ENCODE measurements at places on chromosomes 2 and 18.

- no peak for DNase-seq
Measured at GRCh38 chr18:21634588-21635199, 22.6 kb downstream of the SNRPD1 start.

GRCh38 chr2:692767-693166 lies 15.6 kb upstream of the TMEM18 start:
- DNase-seq, result no peak

- DNase-seq, result no peak
Measured at GRCh38 chr2:40271094-40271493, 180.8 kb downstream of the SLC8A1 start.

GRCh38 chr2:158319269-158319668 lies 137.3 kb downstream of the CCDC148 start:
- DNase-seq, result no peak

DNA sequence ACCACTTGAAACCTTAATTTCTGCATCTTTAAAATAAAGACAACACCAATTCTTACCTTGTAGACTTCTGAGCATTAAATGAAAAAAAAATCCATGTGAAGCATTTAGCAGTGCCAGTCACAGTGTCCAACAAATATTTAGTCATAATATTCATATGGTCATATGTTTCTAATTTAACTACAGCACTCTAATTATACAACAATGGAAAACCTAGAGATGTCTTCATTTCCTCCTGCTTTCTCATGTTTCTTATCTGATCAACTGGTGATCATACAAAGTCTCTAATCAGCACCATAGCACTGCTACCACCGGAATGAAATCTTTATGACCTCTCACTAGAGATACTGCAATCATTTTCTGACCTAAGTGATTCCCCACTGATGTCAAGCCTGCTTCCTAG lies 10.2 kb upstream of the SCN3A start:
- no peak for DNase-seq

- DNase-seq, result no peak
Measured at GRCh38 chr18:80253871-80254492, 6.7 kb upstream of the PARD6G start.

GRCh38 chr18:21741562-21742314 lies 1.1 kb downstream of the MIB1 start:
- no peak for DNase-seq

- no peak for DNase-seq
Measured at GRCh38 chr2:227160164-227160563, 3.8 kb downstream of the COL4A4 start.

GRCh38 chr2:15643791-15644585 lies 52.3 kb downstream of the DDX1 start:
- DNase-seq, result no peak

DNA sequence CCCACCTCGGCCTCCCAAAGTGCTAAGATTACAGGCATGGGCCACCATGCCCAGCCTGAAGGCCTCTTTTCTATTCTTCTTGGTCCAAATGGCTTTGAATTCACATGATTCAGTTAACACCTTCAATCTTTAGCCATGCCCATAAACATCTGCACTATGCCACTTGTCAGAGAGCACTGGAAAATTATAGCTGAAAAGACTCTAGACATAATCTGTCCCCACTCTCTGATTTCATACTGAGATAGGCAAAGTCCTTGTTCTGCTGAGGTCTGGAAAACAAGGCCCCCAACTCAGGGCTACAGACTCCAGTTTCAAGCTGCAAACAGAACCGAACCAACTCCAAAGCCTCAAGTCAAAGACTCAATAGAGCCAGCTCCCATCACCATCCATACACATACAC lies 170.7 kb downstream of the ANTXR1 start:
- no peak for DNase-seq

GRCh38 chr2:21288739-21289520 lies 165.2 kb downstream of the TDRD15 start:
- no peak for DNase-seq

DNA sequence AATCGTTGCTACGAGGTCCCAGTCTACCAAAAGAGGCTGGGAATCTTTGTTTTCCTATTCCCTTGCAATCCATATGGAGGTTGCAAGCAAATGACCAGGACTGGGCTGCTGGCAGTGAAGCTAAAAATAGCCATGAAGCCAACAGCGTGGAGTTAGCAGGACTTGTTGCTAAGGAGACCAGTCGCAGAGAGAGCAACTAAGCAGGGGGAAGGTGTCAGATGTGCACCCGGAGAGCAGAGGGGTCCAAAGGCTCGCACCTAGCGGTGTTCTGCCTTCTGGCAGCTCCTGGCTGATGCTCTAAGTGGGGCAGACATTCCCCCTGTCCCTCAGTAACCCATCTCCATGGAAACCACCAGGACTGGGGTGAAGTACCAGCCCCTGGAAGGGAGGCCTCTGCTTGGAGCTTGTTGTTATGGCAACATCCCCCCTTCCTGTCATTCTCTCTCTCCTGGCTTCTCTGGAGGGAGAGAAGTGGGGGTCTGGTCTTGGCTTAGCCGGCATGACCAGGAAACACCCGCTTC lies 84.6 kb downstream of the DNMT3A start:
- no peak for DNase-seq

- no peak for DNase-seq
Measured at GRCh38 chr2:8107621-8108378, 574.1 kb upstream of the ID2 start.

DNA sequence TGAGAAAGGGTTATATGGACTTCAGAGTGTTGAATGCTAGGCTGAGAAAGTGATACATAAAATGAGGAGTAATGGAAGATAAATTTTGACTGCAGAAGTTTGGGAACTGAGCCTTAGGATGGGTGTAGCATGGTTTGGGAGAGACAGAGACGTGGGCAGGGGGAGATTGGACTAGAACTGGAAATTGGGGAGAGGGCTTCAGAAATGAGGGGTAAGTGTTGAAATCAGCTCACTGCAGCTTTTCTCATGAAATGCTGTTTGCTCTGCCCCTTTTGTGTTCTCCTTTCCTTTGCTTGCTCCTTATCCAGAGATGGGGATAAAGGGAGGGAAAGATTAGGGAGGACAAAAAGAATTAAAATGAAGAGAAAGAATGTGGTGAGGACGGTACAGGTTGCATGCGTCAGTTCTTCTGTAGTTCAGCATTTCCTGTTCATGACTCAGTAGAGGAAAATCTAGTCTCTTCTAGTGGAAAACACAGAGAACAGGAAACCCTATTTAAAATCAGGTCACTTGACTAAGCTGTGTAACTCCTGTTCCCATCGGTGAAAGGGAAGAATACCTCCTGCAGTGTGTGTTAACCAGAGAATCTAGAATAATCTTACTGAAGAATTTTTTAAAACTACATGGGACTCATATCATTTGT lies 105.6 kb downstream of the CRIM1 start:
- DNase-seq, result no peak

DNA sequence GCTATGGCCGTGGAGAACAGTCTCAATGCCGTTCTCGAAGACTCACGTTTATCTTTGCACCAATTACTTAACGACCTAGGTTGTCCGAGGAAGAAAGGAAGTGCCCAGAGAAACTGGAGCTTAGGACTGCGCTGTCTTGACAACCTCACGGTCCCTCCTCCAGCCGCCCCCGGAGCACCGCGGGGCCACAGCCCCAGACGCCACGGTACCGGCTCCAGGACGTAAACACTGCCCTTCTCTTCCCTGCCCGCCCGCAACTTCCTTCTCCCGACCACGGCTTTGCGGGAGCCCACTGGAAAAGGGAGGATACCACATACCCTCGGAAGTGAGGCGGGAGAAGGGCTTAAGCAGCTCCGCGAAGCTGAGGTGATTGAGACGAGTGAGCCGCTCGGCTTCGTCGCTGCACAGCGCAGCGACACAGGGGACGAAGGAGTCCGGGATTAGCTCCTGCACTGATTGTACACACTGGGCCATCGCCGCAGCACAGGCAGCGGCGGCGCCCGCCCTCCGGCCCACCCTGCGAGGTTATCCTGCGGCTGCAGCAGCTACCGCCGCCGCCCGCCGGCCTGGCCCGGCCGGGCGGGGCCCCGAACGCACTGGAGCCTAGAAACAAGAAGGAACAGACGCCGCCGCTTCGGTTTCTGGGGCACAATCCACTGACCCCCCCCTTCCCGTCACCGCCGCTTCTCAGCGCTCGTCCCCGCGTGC lies 483 bp downstream of the TRAPPC8 start:
- no peak for DNase-seq

DNA sequence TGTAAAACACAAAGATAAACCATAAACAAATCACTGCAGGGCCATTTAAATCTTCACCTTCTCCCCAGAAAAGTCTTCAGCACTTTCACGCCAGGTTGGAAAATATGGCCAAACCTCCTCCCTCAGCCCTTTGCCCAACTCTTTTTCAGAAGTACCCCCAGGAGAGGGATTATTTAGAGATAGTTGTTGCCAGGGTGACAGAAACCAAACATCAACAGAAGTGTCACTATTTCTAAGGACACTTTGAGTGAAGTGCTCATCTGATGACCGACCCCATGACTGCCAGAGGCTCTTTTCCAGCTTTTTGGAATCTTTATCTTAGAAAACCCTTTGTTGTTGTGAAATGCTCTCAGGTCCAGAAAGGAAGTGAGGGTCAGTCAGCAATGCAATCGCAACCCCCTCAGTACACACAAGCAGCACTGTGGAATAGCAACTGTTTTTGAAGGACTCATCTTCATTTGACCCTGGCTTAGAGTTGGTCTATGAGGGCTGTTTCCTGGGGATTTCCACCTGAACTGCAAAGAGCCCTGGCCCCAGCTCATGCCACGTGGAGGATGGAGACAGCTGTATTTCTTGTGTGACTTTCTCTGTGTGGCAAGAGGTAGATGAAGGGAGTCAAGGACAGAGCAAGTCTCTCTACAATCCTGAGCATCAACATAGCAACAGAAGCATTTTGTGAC lies 114.0 kb upstream of the STON1 start:
- DNase-seq, result no peak

DNA sequence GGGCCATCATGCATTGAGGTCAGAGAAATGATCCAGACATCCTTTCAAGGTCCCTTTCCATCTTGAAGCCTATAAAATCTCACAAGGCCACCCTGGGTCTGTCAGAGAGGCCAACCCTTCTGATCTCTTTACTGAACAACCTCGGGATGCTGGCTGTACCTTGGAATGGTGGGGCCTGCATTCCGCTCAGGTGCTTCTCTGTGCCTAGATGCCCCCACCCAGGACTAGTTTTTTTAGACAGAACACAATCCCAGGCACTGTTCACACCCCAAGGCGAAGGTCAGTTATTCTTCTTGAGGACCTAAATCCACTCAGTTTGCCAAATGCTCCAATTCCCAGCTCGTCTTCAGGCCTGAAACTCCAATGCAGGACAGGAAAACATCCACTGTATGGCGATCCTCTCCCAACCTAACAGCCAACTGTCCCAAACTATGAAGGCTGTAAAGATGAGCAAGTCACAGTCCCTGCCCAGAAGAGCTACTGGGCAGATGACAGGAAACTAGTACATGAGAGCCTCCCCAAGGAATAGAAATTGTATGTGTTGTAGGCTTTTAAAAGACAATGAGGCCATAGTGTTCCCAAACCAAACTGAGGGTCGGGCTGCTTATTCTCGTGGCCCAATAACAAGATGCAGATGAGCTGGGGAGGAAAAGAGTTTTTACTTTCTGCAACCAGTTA lies 154.4 kb upstream of the ACAA2 start:
- no peak for DNase-seq

DNA sequence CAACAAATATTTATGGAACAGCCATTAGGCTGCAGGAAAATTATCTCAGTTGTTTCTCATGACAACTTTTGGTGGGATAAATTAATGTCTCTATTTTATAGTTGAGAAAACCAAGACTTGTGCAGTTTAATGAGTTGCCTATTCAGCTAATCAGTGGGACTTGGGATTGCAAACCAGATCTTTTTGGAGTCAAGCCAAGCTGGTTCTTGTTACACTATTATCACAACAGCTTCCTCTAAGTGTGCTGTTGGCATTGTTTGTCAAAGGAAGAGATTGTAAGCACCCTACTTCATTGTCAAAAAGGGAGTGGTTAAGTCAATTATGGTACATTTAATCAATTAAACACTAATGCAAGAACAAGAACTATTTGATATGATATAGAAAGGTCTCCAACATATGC lies 119.2 kb downstream of the PAX3 start:
- DNase-seq, result no peak

DNA sequence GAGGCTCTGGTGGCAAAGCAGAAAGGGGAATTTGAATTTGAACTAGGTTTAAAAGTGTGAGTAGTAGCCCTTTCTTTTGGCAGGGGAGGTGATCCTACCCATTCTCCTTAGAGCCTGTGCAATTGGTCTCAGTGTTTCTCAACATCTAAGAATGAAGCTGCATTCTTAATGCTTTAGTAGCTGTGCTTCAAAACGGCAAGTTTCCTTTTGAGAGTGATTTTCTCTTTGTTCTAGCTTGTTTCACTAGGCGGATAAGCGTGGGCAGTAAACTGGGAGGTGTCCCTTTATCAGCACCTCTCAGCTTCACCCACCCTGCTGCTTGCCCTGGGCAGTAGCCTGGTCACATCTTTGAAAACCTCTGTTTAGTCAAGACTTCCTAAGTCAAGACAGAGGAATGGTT lies 6.7 kb downstream of the CRIM1 start:
- DNase-seq, result no peak

GRCh38 chr2:192413812-192414681 lies 219.3 kb upstream of the TMEFF2 start:
- DNase-seq, result no peak

DNA sequence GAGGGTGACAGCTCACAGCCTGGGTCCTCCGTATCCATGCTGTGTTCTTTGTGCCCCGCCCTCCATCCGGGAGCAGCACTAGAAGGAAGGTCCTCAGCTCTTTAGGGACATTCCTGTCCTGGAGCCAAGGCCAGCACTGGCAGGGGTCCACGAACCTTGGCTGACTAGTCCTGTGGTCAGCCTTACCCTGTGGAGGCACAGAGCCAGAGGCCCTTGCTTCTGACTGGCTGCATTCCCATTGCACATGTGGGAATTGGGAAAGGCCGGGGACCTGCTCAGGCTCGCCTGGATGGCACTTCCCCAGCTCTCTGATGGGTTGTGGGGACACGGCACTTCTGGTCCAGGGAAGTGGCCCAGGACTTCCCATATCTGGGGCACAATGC lies 24.9 kb upstream of the RHOB start:
- peak; percentile 21 for DNase-seq

DNA sequence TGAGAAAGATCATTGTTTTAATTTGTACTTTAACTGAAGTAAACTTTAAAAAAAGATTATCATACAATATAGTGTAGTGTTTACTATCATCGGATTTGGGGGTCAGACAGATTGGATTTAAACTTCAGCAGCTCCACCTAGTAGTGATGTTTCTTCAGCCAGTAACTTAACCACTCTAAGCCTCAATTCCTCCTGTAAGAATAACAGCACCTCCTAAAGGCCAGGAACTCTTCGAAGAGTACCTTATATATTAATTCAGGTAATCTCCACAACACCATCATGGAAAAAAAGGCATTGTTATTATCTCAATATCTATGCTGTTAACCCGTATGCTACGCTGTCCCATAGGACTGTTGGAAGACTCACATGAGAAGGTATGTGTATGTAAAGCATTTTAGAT lies 69.0 kb upstream of the DLGAP1 start:
- no peak for DNase-seq

- DNase-seq, result peak; percentile 36
Measured at GRCh38 chr2:20424300-20425290, 22.3 kb upstream of the RHOB start.
